Stimulated activated effector memory CD8-positive, alpha-beta T cell treated with anti-CD3 and anti-CD28 coated beads, Interleukin-12 subunit alpha, Interleukin-12 subunit beta, amount 100 ng/mL, for 72 hours (primary cell): ENCODE measurements at places on chromosomes 7 and 10.

DNA sequence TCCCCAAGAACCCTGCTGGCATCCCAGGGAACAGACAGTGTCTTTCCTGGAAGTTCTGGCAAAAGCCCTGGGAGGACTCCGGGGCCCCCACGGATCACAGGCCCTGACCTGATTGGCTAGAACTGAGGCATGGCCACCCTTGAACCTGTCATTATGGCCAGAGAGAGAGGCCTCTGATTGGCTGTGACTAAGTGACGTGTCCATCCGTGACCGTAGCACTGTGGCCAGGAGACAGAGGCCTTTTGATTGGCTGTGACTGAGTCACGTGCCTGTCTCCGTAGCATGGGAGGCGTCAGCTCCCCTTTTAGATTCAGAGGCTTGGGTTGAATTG lies 163.8 kb downstream of the RGS10 start:
- DNase-seq = no peak

DNA sequence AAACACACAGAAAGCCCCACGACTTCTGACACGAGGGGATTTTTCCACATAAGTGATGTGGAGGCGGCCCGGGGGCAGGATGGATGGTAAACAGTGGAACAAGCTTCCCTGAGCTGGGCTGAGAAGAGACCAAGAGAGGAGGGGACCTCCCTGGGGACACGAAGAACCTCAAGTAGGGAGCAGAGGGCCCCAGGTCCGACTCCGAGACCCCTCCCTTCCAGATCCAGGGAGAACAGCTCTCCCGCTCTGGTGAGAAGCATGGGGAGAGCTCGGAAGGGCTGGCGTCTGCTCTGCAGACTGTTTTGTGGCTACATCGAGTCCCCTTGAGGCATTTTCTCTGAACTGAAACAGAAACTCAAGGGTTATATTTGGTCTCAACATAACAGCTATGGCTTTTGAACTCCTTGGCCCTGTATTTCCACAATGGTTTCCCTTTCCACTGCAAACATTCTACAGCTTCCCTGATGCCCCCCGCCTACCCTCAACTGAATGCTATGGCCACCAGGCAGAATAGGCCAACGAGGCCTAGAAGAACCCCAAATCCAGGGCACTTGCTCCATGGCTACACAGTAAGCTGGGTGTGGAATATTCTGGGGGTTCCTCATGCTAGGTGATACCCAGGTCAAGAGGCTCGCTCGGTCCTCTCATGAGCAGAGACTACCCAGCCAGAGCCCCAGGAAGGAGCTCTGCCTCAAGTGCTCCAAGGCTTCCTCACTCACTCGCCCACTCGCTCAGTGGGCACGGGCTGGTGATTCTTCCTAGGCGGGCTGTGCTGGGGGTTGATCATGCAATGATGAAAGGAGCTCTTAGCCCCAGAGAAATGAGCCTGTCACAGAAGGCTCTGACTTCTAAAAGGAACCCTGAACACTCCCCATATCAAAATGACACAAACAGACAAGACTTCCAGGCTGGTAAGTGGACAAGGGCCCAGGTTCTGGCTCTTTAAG lies 47.5 kb downstream of the FAM53B start:
- no peak for DNase-seq

- DNase-seq = no peak
Observed at GRCh38 chr10:121927318-121927840, 452 bp downstream of the ATE1 start.

DNA sequence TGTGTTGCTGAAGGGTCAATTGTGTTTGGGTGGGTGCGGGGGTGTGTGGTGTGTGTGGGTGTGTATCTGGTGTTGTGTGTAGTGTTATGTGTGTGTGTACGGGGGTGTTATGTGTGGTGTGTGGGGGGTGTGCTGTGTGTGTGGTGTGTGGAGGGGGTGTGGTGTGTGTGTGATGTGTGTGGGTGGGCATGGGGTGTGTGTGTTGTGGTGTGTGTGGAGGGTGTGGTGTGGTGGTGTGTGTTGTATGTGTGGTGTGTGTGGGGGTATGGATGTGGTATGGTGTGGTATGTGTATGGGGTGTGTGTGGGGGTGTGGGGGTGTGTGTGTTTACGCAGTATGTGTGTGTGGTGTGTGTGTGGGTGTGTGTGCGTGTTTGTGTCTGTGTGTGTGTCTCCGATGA lies 110.8 kb downstream of the ZNF22 start:
- no peak for DNase-seq

GRCh38 chr7:96441436-96442084 lies 119.7 kb upstream of the SLC25A13 start:
- DNase-seq = no peak

GRCh38 chr7:129343099-129343700 lies 91.0 kb upstream of the STRIP2 start:
- DNase-seq = no peak

DNA sequence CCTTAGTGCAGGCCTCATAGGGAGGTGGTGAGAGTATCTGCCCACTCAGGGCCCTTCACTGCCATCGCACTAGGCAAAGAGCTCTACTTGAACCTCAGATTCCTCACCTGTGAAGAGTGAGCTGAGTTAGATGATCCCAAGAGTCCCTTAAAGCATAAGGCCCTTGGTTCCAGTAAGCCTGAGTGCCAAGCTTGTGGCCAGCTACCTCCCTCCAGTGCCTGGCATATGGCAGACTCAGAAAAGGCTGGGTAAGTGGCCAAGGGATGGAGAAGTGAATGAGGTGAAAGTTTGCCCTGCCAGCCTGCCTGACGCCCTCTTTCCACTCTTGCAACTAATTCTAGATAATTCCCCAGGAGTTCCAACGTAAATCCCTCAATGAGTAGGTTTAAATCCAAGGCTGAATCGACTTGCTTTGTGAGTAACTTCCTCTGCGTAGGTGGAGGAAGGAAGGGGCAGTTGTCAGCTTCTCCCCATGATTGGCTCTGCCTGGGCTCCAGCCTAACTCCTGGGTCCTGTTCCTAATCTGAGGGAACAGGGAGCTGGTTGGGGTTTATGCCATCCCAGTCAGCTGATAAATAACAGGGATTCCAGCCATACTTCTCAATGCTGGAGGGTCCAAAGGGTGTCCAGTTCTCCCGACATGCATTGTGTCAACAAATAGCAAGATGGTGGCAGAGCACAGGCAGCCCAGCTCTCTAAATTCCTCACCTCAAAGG lies 14.2 kb downstream of the DUSP5 start:
- DNase-seq = no peak

DNA sequence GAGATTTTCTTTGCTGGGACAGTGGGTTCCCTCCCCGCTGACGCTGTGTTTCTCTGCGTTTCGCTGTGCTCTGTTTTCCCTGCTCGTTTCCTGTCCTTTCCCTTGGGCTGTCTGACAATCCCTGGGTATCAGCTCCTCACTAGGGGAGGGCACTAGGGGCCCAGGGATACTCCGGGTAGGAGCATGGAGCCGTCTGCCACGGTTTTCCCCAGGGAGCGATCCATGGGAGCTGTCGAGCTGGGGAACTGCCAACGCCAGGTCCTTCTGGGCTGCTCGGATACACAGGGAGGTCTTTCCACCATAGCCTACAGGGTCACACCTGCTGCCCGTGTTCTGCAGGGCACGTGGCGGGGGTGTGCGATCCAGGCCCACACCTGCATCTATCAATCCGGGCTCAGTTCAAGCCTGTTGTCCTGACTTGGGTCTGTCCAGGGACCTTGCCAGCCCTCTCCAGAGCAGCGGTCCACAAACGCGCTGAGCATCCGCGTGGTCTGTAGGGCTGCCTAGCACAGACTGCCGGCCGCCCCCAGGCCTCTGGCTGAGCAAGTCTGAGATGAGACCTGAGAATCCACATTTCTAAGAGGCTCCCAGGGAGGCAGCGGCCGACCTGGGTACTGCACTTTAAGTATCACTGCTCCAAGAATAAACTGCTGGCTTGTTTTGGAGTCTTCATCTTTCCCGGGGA lies 263.1 kb downstream of the ELFN1 start:
- no peak for DNase-seq

GRCh38 chr7:92639966-92640365 lies 49.8 kb upstream of the FAM133B start:
- no peak for DNase-seq

- no peak for DNase-seq
Observed at GRCh38 chr7:142384493-142384922, 126.7 kb upstream of the PRSS58 start.

DNA sequence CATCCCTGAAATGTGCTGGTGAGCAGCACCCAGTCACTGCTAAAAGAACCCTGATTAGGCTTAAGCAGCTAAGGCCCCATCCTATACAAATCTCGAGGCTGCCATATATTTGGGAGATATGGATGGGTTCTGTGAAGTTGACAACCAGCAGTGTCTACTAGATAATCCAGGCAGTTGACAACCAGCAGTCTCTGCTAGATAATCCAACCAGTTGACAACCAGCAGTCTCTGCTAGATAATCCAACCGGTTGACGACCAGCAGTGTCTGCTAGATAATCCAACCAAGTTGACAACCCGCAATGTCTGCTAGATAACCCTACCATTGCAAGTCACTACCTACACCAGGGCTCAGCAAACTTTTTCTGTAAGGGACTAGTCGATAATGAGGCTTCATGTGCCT lies 58.3 kb upstream of the KDM7A start:
- DNase-seq = no peak

GRCh38 chr7:92260248-92260781 lies 14.5 kb downstream of the ANKIB1 start:
- no peak for DNase-seq

DNA sequence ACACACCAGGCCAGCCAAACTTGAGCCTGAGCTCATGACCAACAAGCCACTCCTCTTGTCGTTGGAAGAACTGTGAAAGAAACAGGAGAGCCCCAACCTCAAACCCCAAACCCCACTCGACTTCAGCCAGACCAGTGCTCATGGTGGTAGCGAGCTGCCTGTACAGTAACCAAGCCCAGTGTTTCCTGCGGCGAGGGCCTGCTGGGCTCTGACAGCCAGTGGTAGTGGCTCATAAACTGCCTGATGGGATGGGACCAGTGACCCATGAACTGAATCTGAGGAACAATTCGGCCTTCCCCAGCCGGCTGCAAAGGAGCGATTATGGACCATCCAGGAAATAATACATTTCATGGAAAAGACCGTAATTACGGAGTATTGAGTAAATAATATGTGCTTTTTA lies 191.9 kb downstream of the RPS24 start:
- no peak for DNase-seq

DNA sequence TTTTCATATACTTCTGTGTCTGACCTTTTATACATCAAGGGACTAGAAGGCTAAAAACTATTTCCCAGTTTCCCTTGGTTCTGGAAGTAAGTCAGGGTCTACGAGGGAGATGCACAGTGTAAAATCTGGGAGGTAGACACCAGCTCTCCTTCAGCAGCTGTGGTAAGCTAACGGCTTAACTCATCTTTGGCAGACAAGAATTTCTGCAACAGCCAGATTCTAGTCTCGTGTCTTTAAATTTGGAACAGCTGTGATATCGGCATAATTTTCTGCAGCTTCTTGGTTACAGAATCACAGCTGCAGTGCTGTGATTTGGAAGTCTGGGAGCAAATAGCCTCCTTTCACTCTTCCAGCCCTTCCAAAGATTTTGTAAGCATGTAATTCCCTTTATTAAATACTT lies 37.4 kb upstream of the ABCB4 start:
- no peak for DNase-seq

DNA sequence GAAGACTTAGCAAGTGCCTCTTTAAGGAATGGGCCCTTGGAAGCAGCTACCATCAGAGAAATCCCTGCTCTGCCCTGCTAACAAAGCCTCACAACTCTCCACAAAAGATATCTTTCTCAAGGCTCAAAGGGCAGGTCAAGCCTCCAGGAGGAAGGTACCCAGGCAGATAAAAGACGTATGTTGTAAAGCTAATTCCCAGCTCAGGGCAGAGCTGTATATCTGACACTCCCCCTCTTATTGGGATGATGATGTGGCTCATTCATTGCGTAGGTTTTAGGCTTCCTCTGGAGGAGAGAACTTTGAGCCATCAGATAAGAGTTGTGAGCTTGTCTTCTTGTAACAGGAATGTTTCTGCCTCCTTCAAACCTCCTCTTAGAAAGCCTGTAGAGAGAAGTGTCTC lies 145.4 kb downstream of the CALN1 start:
- DNase-seq = no peak

- DNase-seq = peak; percentile 40
Observed at GRCh38 chr10:24920907-24921881, 31.2 kb downstream of the PRTFDC1 start.

- no peak for DNase-seq
Observed at GRCh38 chr10:2882628-2883027, 184.7 kb upstream of the PFKP start.

DNA sequence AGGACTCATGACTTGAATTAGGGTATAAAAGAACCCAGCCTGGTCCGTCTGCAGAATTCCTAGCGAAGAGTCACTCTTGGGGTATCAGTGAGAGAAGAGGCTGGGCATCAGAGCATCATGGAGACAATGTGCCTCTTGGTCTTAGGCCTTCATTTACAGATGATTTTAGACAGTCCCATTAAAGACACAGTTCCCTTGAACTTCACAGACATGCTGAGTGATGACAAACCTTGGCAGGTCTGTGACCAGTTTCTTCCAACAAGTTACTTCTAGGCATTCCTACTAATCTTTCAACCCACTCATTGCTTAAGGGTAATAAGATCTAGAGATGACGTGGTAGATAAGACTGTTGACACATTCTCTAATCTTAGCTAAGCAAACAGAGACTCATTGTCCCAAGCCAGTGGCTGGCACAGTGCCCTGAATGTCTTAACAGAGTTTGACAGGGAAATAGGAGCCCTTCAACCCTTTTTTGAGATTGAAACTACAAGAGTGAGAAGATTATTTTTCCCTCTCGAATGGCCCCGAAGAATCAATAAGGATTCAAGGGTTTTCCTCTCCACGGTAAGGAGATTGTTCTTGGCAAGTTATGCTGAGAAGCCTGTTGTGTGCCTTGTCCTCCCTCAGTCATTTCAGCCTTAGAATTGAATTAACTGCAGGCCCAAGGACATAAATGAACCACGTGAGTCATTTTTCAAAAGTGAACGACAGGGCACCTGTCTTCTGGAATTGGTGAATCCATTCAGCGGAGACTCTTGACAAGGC lies 281.1 kb downstream of the CCDC3 start:
- DNase-seq = no peak

- DNase-seq = no peak
Observed at GRCh38 chr10:80132299-80133139, at the start of gene PLAC9. Gene PLAC9 (plus strand): TSS chr10:80132730. CDS start chr10:80132763, 33 bp downstream.

GRCh38 chr7:63918986-63919385 lies 79.7 kb upstream of the ZNF722 start:
- no peak for DNase-seq

GRCh38 chr10:88222881-88223280 lies 359.5 kb downstream of the PTEN start:
- DNase-seq = no peak

GRCh38 chr10:62813981-62814380 lies 2.2 kb downstream of the EGR2 start:
- DNase-seq = no peak

- DNase-seq = no peak
Observed at GRCh38 chr10:114662646-114663217, 4.7 kb upstream of the ABLIM1 start.

GRCh38 chr10:116270771-116271592 lies 2.0 kb downstream of the GFRA1 start:
- DNase-seq = no peak

DNA sequence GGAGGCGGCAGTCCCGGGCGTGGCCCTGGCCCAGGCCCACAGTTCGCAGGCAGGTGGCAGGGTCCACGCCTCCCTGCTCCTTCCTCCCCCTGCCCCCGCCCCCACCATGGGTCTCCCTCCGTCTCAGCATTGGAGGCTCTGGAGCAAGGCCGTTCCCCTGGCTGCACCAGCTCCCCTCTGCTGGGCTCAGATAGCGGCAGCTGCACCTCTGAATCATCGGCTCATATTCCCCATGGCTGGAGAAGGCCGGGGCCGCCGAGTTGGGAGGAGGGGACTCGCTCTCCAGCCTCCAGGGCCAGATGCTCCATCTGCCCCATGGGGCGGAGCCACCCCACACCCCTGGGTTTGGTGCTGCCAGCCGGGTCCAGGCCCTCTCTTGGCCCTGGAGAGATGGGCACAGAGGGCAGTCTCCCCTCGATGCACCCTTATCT lies 145.0 kb downstream of the ELFN1 start:
- no peak for DNase-seq
